ENCODE measurements at places on chromosomes 16 and 17.

DNA sequence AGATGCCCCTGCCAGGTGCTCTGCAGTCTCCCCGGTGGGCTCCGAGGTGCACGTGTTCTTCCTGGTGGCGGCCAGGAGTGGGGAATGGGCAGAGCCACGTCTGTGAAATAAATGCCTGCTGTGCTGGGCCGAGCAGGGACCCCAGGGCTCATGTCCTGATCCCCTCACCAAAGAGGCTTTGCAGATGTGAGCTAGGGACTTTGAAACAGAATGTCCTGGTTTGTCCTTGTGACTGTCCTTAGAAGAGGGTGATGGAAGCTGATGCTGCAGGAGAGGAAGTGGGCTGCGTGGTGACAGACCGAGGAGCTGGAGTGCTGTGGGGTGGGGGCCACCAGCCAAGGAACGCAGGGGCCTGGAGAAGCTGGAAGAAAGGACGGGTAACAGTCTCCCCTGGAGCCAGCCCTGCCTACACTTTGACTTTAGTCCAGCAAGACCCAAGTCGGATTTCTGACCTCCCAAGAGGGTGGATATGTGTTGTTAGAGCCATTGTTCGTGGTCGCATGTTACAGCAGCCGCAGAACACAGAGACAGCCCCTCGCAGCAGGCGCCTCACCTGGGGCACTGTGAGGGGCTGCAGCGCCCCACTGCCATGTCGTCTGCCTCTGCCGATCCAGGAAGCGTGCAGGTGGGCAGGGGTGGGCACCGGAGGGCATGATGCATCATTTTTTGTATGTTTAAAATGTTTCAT lies 217.9 kb upstream of the CIBAR2 start:
- DNase-seq = no peak

GRCh38 chr16:68378436-68379415 lies 67.9 kb downstream of the PRMT7 start:
- DNase-seq = no peak

DNA sequence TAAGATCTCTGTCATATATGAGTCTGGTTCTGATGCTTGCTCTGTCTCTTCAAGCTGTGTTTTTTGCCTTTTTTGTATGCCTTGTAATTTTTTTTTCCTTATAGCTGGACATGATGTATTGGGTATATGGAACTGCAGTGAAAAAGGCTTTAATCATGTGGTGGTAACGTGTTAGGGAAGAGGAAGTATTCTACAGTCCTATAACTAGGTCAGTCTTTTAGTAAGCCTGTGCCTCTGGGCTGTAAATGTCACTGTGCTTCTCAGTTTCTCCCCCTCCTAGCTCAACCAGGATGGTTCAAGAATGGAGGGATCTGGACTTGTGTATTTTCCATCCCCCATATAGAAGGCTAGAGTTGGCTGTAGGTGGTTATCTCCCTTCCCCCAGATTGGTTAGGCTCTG lies 202.3 kb upstream of the AXIN2 start:
- no peak for DNase-seq

GRCh38 chr16:31084584-31085302 lies 4.0 kb downstream of the PRSS53 start:
- no peak for DNase-seq

DNA sequence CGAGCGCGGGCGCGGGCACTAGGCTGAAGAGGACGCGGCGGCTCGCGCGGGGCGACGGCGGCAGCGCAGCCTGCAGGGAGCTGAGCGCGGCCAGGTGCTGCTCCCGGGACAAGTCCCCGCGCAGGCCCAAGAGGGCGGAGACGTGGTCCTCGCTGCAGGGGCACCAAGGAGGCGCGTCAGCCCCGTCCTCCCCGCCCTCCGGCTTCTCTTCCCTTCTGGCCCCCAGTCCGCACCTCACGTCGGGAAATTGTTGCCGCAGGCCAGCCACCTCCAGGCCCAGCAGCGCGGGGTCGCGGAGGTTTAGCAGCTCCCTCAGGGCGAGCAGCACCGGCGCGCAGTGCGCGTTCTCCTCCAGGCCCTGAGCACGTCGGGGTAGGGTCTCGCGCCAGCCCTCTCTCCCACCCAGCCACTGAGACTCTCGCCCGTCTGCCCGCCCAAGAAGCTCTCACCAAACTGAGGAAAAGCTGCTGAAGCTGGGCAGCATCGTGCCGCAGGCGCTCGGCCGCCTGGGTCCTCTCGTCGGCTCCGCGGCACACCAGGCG lies 761 bp upstream of the MATCAP1 start:
- DNase-seq = no peak

GRCh38 chr16:59121411-59122261 lies 387.5 kb upstream of the GOT2 start:
- DNase-seq = no peak

DNA sequence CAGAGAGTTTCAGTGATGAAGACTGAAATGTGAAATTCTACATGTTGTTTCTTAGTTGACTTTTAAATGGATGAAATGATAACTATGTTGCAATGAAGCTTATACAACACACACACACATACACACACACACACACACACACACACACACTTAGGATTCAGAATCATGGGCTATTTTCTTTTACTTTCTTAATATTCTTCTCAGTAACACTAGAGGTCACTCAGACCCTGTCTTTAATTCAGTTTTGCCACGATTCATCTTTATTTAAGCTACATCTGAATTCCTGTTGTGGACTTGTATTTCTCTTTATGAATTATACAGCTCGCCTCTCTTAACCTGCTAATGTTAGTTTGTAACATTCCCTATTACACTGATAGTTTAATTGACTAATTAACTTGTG lies 109.6 kb upstream of the GOT2 start:
- no peak for DNase-seq

GRCh38 chr16:2966808-2967191 lies 2.3 kb upstream of the PAQR4 start:
- no peak for DNase-seq

DNA sequence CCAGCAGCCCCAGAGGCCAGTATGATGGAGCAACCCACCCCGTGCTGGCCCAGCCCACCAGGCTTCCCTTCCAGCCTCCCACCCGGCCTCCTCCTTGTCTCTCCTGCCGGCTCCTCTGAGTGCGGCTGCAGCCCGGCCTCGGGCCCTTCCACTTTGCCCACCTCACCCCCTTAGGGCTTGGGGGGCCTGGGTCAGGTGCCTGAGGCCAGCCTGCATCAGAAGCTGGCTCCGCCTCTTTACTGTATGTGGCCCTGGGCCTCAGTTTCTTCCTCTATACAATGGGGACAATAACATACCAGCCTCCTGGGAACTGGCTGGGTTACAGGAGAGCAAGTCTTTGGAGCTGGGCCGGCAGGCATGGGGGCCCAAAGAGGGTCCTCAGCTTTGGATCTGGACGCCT lies 221.1 kb upstream of the CIBAR2 start:
- no peak for DNase-seq

GRCh38 chr17:10290041-10290440 lies 82.8 kb downstream of the MYH13 start:
- no peak for DNase-seq

- DNase-seq = peak; percentile 86
These were observed 2.3 kb upstream of the PHF12 start for GRCh38 chr17:28953444-28954118.

- DNase-seq = no peak
These were observed 390.8 kb downstream of the ZFHX3 start for GRCh38 chr16:72657164-72657563.

GRCh38 chr16:23516366-23517137 lies 6.3 kb upstream of the GGA2 start:
- no peak for DNase-seq

- DNase-seq = no peak
These were observed 189.3 kb downstream of the IRF8 start for GRCh38 chr16:86088287-86088686.

DNA sequence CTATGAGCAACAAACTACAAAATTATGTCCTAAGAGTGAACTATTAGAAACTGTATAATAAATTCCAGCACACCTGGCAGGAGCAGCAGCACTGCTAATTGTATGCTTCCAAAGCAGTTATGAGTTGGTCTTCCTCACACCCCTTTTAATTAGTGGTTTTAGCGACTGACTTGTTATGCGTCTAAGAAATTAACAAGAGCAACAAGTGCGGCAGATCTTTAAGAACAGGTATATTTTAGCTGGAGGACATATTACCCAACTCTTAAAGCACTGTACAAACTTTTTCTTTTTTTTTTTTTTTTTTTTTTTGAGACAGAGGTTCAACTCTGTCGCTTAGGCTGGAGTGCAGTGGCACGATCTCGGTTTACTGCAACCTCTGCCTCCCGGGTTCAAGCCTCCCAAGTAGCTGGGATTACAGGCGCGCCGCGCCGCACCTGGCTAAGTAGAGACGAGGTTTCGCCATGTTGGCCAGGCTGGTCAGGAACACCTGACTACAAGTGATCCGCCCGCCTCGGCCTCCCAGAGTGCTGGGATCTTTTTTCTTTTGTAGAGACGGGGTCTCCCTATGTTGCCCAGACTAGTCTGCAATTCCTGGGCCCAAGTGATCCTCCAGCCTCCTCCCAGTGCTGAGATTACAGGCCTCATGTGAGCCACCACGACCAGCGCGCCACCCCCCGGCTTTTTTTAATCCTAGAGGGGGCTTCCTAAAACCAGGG lies 1.6 kb upstream of the FBXL20 start:
- DNase-seq = no peak

GRCh38 chr16:81165411-81166097 lies 69.4 kb upstream of the GCSH start:
- no peak for DNase-seq

GRCh38 chr17:1351275-1351674 lies 48.7 kb downstream of the YWHAE start:
- DNase-seq = no peak

GRCh38 chr17:55448681-55449080 lies 27.0 kb upstream of the MMD start:
- no peak for DNase-seq

DNA sequence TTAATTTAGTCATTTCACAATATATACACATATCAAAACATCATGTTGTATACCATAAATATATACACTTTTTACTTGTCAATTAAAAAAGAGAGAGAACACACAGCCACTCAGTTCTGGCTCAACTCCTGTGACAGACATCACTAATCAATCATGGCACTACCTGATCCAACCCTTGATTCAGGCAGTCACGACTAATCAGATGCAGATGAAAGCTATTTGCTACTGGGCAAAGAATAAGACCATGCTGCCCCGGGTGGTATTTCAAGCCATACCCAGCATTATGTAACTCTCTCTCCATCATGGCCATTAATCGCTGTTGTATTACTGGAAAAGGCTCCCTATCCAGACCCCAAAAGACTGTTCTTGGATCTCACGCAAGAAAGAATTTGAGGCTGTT lies 345.7 kb downstream of the HAPSTR1 start:
- no peak for DNase-seq

GRCh38 chr17:6420173-6420641 lies 14.7 kb downstream of the AIPL1 start:
- no peak for DNase-seq

- no peak for DNase-seq
These were observed 3.3 kb upstream of the PSMD12 start for GRCh38 chr17:67369676-67370075.

DNA sequence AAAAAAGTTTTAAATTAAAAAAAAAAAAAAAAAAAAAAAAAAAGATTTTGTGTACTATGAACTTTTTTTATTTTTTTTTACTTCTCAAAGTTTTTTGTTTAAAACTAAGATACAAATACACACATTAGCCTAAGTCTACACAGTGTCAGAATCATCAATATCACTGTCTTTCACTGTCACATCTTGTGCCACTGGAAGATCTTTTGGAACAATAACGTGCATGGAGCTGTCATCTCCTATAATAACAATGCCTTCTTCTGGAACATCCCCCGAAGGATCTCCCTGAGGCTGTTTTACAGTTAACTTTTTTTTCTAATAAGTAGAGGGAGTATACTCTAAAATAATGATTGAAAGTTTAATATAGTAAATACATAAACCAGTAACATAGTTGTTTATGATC lies 295.7 kb downstream of the KCNJ2 start:
- DNase-seq = no peak

- peak; percentile 51 for DNase-seq
These were observed 42.1 kb downstream of the ITGAM start for GRCh38 chr16:31301708-31302400.

DNA sequence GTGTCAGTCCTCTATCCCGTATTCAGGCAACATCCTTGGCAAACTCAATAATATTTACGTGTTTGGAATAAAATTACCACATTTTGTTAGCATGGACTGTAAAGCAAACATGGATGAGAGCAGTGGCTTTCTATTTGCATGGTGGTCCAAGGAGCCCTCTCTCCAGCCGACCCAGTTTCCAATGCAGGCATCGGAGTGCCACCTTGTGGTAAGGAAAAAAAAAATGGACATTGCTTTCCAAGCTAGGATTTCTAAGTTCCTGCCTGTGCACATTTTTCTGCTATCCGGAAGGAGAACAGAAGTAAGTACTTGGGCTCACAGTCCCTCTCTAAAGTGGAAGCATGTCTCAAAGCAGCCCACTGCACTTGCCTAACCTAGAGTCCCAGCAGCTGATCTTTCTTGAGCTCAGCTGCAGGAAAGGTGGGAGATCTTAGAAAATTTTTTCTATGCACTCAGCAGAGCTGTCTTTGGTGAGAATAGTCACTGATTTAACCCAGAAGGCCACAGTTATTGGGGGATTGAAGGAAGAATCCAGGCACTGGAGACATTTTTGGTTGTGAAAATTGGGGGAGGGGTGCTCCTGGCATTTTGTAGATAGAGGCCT lies 46.0 kb upstream of the ERCC4 start:
- peak; percentile 2 for DNase-seq

GRCh38 chr16:1420111-1420539 lies 422 bp downstream of the UQCC4 start:
- no peak for DNase-seq

- DNase-seq = no peak
These were observed 20.3 kb upstream of the AKTIP start for GRCh38 chr16:53523126-53523804.

DNA sequence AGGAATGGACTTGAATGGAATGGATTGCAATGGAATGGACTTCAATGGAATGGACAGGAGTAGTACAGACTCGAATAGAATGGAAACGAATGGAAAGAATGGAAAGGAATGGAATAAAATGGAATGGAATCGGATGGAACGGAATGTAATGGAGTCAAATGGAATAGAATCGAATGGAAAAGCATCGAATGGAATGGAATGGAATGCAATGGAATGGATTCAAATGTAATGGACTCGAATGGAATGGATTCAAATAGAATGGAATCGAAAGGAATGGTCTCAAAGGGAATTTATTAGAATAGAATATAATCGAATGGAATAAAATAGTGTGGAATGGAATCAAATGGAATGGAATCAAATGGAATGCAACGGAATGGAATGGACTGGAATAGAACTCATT lies 484.9 kb upstream of the WSB1 start:
- DNase-seq = no peak

Data from head of caudate nucleus (tissue), 42 donors.